ENCODE measurements at places on chromosomes 1 and 21.

GRCh38 chr1:119226321-119226720 lies 85.9 kb upstream of the WARS2 start:
- DNase-seq: no peak

DNA sequence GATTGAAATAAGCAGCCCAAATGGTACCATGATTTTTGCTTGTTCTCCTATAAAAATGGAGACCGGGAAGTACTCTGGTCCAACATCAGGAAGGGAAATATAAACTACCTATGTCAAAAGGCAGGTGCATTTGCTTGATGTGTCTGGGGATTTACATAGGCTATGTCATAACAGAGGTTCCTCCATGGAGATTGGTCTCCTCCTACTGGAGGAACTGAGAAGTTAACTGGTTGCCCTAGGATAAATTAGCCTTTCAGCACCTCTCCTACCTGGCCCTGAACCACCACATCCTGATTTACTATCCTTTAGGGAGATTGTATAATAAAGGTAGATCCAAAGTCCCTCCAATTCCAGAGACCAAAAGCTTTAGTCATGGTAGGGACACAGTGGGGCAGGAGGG lies 1109.3 kb upstream of the B3GALT2 start:
- DNase-seq: peak; percentile 60

- DNase-seq: peak; percentile 55
Measured at GRCh38 chr1:6646499-6647148, 22.0 kb downstream of the THAP3 start.

GRCh38 chr1:115266729-115267421 lies 71.2 kb downstream of the NGF start:
- DNase-seq: no peak

- DNase-seq: no peak
Measured at GRCh38 chr1:91787919-91788318, 98.0 kb downstream of the TGFBR3 start.

DNA sequence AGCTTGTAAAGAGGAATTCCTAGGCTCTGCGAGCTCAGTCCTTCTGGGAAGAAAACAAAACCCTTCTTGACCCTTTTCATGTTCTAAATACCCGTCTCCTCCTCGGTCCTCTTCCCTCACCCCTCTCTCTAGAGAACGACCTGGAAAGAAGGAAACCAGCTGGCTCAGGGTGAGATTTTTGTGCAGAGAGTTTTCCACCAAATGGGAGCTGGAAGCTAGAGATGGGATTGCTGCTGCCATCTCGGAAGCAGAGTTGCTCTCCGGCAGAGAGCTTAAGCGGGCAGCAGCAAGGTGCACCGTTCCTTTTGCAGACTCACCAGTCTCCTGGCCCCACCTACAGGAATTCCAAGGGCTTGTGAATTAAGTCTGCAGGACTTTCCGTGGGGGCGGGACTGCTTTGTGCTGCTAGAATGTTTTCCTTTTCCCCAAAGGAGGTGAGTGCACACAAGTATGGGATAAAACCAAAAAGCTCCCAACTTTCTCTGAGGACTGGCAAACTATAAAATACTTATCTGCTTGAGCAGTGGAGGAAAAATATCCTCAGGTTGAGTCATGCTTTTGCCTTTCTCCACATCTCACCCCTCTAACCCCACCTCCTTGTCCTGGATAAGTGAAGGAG lies 29.1 kb upstream of the KIAA0040 start:
- no peak for DNase-seq

- no peak for DNase-seq
Measured at GRCh38 chr1:231216498-231216897, 24.5 kb upstream of the GNPAT start.

DNA sequence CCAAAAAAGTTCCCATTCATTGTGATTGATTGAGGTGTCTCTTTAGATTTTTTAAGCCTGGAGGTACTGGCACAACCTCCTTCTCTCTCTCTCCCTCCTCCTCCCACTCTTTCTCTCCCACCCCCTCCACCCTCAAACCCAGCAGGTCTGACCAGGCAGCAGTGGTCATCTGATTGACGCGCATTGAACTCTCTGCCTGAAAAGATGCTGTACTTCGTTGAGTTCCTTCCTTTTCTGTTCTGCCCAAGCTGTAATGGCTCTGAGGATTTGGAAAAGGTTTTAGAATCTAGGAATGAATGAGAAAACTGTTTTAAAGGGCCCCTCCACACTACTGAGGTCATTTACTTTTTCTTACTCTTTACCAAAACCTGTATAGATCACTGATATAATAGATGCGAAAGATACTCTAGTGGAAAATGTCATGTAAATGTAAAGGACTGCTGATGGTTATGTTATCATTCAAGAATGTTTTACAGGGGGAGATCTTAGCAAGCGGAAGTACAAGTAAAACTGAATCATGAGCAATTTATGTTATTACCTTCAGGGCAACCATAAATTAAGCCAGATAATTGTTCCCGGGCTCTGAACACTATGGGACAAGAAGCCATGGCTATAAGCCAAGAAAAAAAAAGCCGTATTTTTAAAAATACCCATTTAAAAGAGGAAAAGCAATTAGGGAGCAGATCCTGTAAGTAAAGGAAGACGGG lies 25.2 kb upstream of the DYRK1A start:
- no peak for DNase-seq

GRCh38 chr1:154773551-154773950 lies 96.5 kb downstream of the KCNN3 start:
- no peak for DNase-seq
